ENCODE measurements at places on chromosomes 3 and 15.
A peak's percentile ranks its signal among the peaks of the same experiment; 100 is the strongest.

GRCh38 chr15:98876451-98877369 lies 130.9 kb downstream of the PGPEP1L start:
- no peak for DNase-seq

GRCh38 chr15:89785774-89786140 lies 9.6 kb downstream of the MESP2 start:
- DNase-seq = peak; percentile 18

DNA sequence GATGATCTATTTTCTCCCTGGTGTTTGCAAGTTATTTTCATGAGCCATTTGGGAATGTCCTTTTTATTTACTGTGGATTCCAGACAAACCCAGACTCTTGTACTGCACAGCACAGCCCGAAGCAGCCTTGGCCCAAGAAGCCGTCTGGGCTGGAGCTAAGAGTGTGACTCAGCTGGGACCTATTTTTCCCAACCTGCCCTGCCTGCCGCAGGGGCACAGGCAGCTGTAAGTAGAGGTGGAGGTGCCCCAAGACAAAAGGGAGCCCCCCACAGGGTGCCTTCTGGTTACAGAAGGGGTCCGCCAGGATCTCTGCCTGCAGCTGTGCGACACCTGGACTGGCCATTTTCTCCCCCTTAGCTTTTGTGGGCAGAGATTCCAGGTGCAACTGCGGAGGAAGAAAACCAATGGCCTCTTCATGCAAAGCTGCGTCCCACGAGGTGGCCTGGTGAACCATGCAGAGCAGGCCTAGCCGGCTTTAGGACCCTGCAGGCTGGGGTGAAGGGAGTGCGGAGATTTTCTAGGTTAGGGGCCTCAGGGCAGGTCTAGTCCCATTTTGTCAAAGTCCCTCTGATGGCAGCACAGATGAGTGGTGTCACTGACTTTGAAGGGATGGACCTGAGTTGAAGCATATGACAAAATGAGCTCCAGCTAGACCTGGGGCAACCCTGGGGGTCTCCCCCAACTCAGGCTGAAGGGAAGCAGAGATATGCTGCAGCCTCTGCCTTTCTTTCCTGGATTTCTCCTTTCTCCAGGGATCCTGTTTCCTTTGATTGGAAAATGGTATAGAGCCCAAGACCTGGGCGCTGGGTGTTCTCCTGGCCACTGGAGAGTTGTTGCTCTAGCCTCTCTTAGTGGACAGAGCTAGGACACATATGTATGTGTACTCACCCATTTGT lies 131.2 kb downstream of the KLF13 start:
- peak; percentile 23 for DNase-seq

- no peak for DNase-seq
These were observed 140.7 kb downstream of the TCF12 start for GRCh38 chr15:57059026-57059660.
